GF-D8 (cell line): ENCODE measurements at places on chromosomes 2 and 18.
A peak's percentile ranks its signal among the peaks of the same experiment; 100 is the strongest.

DNA sequence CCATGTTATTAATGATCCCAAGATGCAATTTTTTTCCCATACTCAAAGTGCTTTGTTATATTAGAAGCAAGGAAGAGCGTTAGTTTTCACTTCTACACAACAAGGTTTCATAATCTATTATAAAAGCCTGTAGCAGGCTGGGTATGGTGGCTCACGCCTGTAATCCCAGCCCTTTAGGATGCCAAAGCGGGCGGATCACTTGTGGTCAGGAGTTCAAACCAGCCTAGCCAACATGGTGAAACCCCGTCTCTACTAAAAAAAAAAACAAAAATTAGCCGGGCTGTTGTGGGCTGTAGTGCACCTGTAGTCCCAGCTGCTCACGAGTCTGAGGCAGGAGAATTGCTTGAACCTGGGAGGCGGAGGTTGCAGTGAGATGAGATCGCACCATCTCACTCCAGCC, 19.0 kb upstream of the SERPINB2 start:
- DNase-seq, result no peak

GRCh38 chr2:17136877-17137276, 381.4 kb downstream of the RAD51AP2 start:
- DNase-seq, result no peak

GRCh38 chr18:49866680-49867079, 53.3 kb upstream of the ACAA2 start:
- DNase-seq, result no peak

DNA sequence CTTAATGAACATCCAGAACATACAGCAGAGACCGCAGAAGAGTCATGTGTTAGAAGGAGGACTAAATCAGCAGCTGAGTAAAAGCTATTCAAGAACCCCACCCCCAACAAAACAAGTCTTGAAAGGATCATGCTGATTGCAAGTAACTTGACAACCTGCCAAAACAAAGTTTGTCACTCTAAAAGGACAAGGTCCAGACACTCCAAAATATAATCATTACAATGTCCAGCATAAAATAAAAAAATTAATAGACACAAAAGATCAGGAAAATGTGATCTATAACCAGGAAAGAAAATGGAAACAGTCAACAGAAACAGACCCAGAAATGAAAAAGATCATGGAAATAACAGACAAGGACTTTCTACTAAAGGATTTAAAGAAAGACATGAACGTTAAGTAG, 28.5 kb downstream of the CCDC88A start:
- DNase-seq, result no peak

GRCh38 chr18:36622610-36623009, 206.2 kb downstream of the TPGS2 start:
- DNase-seq, result no peak

GRCh38 chr2:46569061-46569560, 89.7 kb downstream of the TMEM247 start:
- peak; percentile 63 for DNase-seq

DNA sequence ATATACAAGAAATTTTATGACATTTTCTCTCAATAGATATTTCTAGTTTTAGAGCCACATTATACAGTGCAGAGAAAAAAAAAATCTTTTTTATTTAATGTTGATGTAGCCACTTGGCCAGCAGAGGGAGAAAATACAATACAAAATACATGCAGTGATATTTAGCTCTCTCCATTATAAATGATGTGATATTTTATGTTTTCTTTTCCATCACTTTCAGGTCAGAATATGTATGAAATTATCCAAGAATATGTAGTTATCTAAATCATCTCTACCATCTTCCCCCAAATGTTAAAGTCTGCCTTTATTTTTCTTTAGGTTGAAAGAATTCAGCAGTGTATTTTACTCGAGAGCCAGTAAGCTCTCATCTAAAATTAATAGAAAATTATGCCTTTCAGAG, 533.6 kb upstream of the FSHR start:
- DNase-seq, result no peak

DNA sequence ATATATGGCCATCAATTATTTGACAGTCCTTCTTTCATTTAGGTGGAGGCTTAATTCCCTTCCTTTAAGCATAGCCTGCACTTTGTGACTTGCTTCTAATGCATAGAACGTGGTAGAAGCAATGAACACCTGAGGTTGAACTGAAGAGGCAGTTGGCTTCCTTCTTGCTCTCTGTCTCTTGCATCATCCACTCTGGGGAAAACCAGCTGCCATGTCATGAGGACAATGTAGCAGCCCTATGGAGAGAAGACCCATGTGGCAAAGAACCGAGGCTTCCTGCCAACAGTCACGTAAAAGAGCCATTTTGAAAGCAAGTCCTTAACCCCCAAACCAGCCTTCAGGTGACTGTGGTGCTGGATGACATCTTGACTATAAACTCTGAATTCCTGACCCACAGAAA, 46.8 kb downstream of the ATOH8 start:
- peak; percentile 20 for DNase-seq

DNA sequence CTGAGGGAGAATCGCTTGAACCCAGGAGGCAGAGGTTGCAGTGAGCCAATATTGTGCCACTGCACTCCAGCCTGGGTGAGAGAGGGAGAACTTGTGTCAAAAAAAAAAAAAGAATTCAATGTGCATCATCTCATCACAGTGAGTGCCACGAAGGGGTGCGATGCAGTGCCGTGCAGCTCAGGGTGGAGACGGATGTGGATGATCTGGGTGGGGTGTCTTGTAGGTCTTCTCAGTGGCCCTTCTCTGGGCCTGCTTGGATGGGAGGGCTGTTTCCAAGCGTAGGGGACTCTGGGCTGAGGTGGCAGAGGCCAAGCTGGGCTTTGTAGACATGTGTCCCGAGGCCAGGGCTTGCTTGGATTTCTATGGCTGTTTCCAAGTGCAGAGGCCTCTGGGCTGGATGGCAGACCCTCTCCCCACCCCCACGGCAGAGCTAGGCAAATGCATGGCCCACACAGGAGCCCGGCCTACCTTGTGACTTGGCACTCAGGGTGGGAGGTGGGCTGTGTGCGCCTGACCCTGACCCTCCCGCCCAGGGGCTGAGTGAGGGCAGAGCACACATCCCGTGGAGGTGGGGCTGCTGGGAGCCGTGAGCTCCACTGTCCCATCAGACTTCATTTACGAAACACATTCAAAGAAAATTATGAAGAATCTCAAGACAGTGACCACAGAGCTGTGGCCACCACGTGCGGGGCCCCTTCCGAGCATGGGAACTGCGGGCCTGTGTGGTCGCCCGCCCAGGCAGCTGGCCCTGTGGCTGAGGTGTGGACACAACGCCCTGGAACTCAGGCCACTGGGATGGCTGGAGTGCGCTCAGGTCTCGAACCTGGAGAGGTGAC, 76.4 kb downstream of the ASB1 start:
- no peak for DNase-seq

DNA sequence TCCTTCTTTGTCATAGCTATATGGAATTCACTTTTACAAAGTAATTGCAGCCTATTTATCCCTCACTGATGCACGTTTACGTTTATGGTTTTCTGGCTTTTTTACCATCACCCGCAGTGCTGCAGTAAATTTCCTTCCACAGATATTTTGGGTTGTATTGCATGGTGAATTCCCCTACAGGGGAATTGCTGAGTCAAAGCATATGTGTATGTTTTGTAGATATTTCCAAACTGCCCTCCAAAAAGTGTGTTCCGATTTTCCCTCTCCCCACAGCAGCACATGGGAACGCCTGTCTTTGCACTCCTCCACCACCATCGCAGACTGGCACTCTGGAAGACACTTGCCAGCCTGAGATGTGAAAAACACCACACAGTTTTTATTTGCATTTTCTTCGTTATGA, 80.6 kb upstream of the UXS1 start:
- no peak for DNase-seq

DNA sequence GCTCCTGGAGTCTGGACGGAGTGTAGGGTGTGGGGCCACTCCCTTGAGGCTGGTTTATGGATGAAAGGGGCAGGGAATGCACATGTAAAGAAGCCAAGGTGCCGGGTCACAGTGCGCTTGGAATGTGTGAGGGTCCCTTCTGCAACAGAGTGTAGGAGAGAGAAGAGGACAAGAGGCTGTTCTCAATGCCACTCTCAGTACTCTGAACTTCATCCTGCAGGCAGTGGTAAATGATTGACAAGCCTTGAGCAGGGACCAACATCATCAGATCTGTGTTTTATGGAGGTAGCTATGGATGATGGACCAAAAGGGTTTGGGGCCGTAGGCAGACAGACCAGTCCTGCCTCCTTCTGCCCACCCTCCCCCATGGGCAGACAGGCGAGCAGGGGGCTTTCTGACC, 7.2 kb upstream of the ALKAL2 start:
- no peak for DNase-seq

- DNase-seq, result no peak
Measured at GRCh38 chr2:114352988-114353387, 89.5 kb upstream of the DPP10 start.

GRCh38 chr2:83596592-83597282, 862.3 kb downstream of the SUCLG1 start:
- no peak for DNase-seq

- peak; percentile 56 for DNase-seq
Measured at GRCh38 chr2:218368621-218369153, 12.0 kb downstream of the CATIP start.

DNA sequence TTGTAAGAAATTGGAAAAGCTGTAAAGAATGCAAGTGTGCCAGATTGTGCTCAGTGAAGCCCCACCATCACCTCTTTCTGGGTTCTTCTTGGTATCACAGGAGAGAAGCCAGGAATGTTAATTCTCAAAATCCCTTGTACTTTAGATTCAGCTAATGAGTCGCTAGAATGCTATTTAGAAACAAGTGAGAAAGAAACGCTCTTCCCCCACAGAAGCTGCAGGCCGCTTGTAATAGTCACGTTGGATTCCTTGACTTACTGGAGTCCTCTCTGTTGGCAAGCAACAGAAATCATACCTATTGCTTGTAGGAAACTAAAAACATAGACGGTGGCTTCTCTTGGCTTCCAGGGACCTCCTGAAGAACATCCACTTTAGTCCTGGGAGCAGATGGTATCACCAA, 375.6 kb upstream of the LRATD1 start:
- DNase-seq, result no peak

- DNase-seq, result no peak
Measured at GRCh38 chr2:140526575-140526974, 1604.2 kb downstream of the LRP1B start.

- DNase-seq, result no peak
Measured at GRCh38 chr2:197852108-197852507, 47.7 kb downstream of the PLCL1 start.

- DNase-seq, result no peak
Measured at GRCh38 chr2:172864182-172864581, 128.5 kb downstream of the RAPGEF4 start.

DNA sequence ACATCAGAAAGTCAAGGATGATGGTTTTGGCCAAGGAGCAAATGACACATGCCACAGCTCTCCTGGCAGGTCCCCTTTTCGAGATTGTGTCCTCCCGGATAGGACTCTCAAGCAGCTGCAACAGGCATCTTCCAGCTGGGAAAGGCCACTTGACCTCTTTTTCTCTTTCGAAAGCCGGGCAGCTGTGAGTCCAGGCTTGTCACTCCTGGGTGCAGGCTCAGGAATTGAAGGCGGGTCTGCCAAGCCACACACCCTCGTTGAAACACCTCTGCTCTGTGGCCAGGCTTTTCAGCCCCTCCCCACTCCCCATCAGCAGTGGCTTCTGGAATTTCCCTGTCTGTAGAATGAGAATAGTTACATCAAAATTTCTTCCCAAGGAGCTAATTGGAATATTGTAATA, 98.0 kb downstream of the CCDC138 start:
- no peak for DNase-seq
